ENCODE measurements at places on chromosomes 11 and 22.

- DNase-seq: no peak
These were observed 49.2 kb downstream of the RPL27A start for GRCh38 chr11:8731647-8732323.

- DNase-seq: no peak
These were observed 12.5 kb downstream of the IL17REL start for GRCh38 chr22:49999946-50000586.

- no peak for DNase-seq
These were observed 83.8 kb upstream of the BID start for GRCh38 chr22:17858033-17858432.

GRCh38 chr22:31630331-31631329 lies 31.4 kb downstream of the PISD start:
- peak; percentile 67 for DNase-seq

DNA sequence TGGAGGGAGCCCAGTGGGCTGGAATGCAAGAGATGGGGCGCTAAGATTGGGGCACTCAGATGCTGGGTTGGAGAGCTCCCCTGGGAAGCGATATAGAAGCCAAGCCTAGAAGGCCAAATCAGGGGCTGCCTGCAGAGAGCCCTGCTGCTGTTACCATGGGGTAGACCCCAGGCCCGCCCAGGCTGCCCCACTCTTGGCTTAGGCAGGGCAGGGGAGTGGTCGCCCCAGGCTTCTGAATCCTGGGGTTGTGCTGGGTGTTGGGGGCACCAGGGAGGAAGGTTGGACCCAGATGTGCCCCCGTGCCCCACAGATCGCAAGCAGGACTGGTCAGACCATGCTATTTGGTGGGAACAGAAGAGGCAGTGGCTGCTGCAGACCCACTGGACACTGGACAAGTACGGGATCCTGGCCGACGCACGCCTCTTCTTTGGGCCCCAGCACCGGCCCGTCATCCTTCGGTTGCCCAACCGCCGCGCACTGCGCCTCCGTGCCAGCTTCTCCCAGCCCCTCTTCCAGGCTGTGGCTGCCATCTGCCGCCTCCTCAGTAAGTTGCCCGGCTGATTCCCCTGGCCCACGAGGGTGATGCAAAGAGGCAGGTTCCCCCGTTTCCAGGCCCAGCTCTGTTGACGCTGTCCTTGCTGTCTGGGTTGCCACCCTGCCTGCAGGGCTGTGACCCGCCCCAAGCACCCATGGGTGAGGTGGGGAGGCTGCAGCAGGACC lies 3.9 kb downstream of the FERMT3 start:
- no peak for DNase-seq
